NCI-H2171 (cell line): ENCODE measurements at places on chromosomes 6 and 20.

DNA sequence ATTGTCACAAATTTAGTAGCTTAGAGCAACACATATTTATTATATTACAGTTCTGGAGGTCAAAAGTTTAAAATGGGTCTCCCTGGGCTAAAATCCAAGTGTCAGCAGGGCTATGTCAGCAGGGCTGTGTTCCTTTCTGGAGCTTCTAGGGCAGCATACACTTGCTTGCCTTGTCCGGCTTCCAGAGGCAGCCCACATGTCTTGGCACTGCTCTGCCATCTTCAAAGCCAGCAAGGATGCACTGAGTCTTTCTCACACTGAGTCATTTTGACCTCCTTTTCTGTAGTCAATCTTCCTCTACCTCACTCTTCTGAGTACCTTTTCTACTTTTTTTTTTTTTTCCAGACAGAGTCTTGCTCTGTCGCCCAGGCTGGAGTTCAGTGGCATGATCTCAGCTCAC is 39.0 kb downstream of the ADGRF4 start:
- DNase-seq = no peak

DNA sequence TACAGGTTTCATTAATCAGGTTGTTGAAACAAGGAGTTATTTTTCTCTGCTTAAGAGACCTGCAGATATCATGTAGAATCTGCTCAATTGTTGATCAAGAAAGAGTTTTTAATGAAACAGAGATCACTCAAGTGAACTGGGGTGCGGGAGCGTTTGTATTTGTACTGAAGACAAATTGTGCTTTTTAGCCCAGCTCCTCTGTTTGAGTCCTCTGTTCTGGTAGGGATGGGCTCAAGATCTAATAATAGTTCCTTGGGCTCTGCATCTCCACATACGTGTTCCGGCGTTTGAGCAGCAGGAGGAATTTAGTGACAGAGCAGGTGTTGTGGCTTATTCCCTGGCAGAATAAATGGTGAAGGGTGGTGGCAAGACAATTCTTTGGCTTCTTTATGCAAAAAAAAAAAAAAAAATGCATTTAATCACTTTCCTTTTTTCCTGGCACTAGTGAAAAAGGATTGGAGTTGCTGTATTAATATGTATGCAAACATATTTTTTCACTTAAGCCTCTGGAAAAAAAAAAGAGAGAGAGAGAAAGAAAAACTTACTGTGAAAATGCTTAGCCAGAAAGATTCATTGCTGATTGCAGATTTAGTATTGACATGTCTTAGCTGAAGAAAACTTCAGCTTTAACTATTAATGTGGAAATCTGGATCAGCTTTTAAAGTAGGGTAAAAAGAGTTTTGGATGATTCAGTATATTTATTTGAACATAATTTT is 4.0 kb downstream of the CITED2 start:
- peak; percentile 74 for DNase-seq

DNA sequence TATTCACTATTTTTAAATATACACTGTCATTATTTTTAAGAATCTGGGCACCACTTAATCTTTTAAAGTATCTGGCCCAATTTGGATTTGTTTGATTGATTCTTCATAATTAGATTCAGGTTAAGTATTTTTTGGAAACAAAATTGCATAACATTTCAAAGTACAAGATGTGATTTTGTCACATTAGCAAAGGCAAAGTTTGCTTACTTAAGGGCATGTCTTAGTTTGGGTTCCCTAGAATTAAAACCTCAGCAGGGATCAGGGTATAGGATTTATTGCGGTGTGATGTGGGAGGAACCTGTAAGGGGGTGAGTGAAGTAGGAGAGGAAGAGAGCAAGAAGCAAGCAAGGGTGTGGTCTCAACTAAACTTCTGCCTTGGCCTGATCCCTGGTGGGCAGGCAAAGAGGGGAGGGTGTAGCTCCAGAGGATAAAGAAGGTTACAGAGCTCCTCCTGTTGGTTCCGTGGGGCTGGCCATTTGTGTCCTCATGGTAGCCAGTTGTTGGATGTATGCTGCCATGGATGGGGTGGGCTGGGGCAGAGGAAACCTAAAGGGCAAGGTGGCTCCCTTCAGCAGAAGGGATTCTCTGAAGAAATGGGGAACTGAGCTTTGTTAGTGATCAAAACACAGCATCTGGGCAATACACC is 668.7 kb upstream of the SLC35B3 start:
- DNase-seq = no peak

DNA sequence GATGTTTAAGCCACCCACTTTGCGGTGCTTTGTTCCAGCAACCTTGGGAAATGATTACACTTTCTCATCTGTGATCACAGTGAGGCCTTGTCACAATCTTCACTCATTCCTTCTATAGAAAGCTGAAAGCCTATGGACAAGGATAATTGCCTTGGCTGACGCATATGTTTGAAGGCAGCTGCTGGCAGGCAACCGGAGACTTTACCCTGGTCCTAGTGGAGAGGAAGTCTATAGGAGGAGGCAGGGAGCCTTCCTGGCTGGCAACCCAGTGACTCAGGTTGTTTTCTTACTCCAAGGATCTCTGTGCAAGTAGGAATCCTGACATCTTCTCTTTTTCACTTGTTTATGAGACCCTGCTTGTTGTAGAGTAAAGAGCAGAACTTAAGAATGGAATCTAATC is 34.1 kb upstream of the ESR1 start:
- no peak for DNase-seq

- no peak for DNase-seq
Observed at GRCh38 chr6:147055821-147056392, 148.3 kb upstream of the STXBP5 start.

DNA sequence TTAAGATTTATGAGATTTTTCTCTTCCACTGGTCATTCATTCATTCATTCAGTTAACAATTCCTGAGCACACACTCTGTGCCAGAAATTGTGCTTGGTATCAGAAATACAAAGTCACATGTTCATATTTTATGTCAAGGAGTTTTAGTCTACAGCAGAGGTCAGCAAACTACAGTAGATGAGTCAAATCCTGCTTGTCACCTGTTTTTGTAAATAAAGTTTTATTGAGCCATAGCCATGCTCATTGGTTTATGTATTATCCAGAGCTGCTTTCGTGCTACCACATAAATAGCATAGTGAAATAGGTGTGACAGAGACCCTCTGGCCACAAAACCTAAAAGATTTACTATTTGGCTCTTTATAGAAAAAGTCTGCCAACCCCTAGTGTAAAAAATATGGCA is 46.8 kb downstream of the THEMIS start:
- no peak for DNase-seq

DNA sequence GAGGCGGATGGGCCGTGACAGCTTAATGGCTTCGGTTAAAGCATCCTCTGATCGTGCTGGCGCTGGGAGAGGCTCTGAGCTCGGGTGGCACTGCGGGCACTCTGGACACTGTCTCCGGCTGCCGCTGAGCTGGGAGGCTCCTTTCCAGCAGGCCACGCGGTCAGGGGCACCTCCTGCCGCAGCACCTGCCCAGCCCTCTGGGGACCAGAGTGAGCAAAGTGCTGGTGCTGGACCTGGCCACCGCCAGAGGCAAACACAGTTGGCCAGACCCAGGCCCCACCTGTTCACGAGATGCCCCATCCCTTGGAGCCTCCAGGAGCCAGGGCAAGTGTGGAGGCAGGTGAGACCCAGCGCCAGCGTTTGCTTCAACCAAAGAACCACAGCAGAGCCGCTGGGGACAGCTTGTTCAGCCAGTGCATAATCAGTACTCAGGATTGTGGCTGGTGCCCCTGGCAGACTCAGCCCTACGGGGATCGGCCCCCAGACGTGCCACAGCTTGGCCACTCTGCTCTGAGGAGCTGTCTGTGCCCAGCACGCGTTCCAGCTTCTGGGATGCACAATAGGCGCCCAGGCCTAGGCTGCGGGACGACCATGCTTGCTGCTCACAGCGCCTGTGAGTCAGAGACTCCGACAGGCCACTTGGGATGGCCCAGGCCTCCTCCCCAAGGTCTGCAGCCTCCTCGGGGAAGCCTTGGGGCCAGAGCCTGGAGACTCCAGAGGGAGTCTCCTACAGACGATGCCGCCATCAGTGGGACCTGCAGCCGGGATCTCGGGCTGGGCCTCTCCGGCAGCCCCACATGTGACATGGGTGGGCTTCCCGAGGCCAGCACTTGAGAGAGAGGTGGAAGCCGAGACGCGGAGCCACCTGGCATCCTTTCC is 38.2 kb upstream of the SLCO4A1 start:
- no peak for DNase-seq

DNA sequence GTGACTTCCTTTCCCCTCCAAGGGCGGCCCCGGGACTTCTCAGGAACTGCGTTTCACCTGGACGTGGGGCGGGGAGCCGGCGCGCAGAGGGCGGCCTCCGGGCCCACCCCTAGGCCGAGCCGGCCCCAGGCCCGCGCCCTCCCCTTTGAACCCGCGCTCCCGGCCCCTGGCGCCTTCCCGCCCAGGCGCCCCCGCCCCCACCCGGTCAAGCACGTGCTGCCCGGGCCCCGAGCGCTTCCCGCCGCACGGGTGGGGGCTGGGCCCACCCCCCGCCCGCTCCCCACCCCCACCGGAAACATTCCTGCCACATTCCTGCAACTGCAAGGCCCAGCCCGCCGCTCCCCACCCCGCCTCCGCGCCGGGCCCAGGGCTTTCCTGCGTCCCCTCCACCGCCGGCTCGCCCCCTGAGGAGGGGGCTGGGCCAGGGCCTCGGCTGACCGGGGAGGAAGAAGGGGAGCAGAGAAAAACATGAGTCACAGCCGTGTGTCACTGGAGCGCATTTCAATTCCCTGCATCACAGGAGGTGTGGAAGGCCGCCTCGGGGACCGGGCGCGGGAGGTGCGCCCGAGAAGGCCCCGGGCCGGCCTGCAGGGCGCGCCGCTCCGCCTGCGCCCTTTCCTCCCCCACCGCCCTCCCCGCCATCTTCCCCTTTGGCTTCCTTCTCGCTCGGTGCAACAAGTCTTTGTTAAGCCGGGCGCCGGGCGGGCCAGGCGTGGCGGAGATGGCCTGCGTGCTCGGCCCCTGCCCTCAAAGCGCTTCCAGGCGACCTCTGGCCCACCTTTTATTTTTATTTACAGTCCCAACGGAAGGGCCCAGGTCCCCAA is 1.2 kb upstream of the HMGA1 start:
- DNase-seq = no peak

GRCh38 chr6:150535151-150535804 is 64.4 kb upstream of the PLEKHG1 start:
- no peak for DNase-seq

DNA sequence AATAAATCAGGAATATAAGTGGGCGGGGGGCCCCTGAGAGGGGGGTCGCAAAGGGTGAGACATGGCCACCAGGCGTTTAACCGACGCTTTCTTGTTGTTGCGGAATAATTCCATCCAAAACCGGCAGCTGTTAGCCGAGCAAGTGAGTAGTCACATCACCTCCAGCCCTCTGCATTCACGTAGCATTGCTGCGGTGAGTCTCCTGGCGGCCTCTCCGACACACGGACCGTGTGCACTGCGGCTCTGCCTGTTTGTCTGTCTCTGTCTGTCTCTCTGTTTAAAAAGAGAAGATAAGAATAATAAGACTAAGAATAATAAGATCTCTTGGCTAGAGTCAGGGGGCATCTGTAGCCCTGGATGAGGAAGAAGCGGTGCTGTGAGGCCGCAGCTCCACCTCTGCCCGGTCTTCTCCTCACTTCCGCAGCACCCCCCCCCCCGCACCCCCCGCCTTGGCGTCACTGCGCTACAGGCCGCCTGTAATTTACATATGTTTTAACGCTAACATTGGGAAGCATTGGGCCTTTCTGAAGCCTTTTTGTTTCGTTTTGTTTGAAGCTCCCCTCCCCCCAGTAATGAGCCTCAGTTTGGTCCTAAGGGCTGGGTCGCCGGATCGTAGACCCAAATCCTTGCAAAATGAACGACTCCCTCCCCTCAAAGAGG is 993 bp downstream of the STX16 start:
- no peak for DNase-seq

DNA sequence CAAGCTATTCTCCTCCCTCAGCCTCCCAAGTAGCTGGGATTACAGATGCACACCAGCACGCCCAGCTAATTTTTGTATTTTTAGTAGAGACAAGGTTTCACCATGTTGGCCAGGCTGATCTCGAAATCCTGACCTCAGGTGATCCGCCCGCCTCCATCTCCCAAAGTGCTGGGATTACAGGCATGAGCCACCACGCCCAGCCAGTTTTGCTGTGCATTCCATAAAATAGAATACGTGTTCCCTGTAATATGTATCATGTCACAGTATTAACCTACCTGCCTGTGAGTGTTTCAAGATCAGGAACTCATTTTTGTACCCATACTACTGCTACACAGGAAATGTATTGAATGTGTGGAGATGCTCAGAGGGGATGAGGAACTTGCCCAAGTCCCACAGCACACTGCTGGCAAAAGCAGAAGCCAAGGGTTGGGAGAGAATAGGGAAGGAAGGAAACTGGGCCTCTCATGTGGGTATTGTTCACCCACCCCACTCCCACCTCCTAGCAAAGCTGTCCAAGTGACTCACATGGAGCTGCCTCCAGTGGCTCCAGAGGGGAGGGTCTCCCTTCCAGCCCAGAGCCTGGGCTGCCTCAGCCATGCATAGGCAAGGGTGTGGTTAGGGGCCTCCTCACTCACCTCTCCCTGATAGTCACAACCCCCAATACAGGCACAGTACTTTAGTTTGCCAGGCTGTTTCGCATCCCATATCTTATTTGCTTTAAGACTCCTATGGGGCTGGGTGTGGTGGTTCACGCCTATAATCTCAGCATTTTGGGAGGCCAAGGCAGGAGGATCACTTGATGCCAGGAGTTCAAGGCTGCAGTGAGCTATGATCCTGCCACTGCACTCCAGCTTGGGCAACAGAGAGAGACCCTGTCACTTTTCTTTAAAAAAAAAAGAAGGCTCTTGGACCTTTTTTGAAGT is 9.4 kb downstream of the HM13 start:
- DNase-seq = no peak

DNA sequence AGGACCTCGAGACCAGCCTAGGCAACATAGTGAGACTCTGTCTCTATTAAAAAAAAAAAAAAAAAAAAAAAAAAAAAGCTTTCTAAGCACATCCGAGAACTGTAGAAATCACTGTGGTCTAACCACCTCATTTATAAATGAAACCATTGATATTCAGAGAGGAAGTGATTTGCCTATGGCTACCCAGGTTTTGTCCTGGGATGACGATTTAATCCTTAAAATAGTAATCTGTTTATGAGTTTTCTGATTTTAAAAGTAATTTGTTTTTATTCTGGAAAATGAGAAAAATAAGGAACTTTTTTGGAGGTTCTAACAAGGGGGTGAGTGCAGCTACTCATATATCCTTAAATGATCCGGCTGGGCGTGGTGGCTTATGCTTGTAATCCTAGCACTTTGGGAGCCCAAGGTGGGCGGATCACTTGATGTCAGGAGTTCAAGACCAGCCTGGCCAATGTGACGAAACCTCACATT is 6.5 kb upstream of the BTN3A2 start:
- DNase-seq = no peak

- DNase-seq = no peak
Observed at GRCh38 chr6:121849477-121849876, 414.0 kb downstream of the GJA1 start.

DNA sequence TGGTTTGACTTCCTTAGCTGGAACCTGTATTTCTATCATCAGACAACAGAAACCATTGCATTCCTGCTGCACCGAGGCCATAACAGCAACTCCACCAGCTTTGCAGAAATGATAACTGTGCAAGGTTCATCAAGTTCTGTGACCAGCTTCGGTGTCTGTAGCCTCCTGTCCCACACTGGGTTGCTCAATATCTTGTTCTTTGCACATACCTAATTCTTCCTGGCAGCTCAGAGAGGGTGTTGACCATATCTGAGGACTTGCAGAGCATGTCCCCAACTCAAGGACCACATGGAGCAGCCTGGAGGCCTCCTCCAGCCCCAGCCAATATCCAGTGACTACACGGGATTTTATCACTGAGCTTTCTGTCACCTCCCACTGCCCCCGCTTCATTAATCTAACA is 59.3 kb upstream of the SCAF8 start:
- no peak for DNase-seq
